ENCODE measurements at places on chromosomes 6 and 20.

DNA sequence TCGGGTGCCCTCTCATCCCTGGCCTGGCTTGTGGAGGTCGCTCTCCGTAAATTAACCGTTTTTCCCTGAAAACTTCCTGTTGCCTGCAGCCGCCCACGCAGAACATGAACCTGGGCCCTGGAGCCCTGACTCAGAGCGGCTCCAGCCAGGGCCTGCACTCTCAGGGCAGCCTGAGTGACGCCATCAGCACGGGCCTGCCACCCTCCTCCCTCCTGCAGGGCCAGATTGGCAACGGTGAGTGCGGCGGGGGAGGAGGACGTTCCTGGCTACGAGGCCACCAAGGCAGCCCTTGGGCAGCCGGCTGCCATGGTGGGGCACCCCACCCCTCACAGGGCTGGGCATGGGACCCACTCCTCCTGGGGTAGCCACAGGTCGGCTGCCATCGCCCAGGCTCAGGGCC is 17.8 kb downstream of the SS18L1 start:
- DNase-seq, result no peak

DNA sequence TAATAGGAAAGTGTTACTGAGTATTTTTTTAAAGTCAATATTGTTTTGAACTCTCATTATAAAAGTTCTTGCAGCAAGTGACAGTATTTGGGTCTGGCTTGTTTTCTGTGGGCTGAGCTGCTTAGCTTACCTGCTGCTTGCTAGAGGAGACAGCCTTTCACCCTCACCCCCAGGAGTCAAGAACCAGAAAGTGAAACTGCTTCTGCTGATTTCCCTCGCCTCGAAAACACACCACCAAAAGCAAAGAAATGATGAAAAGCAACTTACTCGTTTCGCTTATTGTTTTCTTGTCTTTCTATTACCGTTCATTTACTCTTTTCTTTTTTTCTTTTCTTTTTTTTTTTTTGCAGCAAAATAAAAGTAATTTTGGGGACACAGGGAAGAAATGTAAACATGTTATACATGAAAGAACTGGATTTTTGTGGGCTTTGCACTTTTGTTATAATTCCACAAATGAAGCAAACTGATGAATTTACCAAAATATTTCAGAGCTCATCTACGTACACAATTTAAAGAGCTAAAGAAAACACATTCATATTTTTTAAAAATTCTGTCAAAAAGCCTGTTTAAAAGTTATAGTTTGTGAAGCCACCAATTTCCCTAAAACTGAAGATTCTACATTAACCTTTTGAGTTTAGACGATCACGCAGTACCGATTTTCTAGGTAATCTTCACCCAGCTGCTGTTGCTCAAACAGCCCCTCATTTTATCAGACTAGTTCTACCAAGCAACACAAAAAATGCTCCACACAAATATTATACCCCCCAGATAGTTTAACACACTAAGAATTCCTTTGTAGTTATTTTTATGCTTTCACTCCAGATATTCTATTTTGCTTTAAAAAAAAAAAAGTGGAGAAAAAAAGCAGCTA is 1.7 kb downstream of the SCML4 start:
- DNase-seq, result peak; percentile 90

DNA sequence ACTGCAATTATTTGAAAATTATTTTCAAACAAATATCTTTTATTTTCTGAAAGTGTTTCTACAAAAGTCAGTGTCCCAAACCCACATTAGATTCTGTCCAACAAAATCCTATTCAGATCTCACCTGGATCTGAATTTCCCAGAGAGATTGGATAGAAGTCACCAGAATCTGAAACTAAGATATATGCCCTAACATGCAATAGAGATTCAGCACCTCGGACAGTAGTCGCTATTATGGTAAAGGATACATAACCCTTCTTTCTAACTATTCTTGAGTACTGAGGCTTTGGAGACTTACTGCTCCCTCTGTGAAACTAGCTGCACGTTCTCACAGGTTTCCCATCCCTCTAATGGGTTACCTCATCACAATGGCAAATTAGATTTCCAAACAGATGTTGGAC is 151.4 kb downstream of the ID4 start:
- no peak for DNase-seq

GRCh38 chr6:169722362-169723199 is 1.7 kb downstream of the PHF10 start:
- DNase-seq, result peak; percentile 22

GRCh38 chr20:62232770-62233645 is 5.3 kb upstream of the OSBPL2 start:
- DNase-seq, result no peak
